GM12878 (cell line): ENCODE measurements at places on chromosomes 4 and X.

DNA sequence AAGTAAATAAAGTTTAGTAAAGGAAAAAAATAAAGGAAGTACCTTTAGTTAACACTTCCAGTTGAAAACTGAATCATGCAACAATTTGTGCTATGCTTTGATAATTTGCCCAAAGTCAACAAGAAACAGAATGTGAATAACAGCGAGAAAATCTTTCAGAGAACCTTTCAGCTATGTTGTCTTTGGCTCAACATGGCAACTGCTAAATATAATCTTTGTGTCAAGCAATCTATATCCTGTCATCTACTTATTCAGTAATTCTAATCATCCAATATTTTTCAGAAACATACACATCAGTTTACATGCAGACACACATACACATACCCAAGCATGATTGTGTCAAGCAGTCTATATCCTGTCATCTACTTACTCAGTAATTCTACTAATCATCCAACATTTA lies 136.0 kb upstream of the PABPC4L start:
- DNase-seq = no peak
- H3K4me1 ChIP-seq = no peaks in the 10 kb centered on the region
- H3K27ac ChIP-seq = no peak overlapping the region
- H3K36me3 ChIP-seq = no peaks in the 10 kb centered on the region
- no peak overlapping the region for H3K4me3 ChIP-seq

DNA sequence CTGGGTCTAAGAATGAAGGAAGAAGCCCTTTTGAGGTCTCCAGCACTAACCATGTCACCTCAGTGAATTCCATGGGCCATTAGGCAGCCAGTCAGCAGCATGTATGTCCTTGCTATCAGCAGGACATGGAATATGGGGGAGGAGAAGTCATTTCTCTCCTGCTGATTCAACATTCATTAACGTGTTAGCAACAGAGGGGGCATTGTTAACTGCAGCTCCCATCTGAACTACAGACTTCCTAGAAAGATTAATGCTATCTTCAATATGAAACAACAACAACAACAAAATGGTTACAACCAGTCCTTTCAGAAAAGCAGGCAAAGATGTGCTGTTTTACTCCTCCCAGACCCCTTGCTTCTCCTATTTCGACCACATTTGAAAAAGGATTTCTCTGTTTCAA lies 120.4 kb upstream of the SLC34A2 start:
- no peaks in the 10 kb centered on the region for H3K4me1 ChIP-seq
- no peak overlapping the region for H3K27ac ChIP-seq
- H3K4me3 ChIP-seq = no peak overlapping the region
- H3K27me3 ChIP-seq = no peaks in the 10 kb centered on the region
- no peak for DNase-seq

DNA sequence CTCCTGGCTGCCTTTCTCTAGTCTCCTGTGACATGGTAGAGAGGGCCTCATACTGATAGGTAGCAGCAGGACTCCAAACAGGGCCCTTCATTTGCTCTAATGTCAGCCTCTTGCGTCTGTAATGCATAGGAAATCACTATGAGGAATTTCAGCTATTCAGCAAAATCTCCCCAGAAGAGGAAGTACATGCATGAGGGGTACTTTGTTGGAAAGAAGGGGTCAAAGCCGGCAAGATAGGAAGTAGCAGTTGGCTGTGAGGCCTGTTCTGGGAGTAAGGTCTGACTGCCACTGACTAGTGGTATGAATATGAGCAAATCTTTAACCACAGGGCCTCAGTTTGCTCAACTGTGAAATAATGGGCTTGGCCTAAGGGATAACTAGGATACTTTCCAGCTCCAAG lies 283.2 kb downstream of the ARHGAP10 start:
- no peak overlapping the region for H3K4me3 ChIP-seq
- no peak for DNase-seq
- H3K27me3 ChIP-seq = no peaks in the 10 kb centered on the region
- H3K27ac ChIP-seq = no peak overlapping the region

GRCh38 chr4:155587766-155588165 lies 78.9 kb upstream of the GUCY1A1 start:
- no peaks in the 10 kb centered on the region for H3K4me1 ChIP-seq
- DNase-seq = no peak
- no peak overlapping the region for H3K27ac ChIP-seq
- no peaks in the 10 kb centered on the region for H3K27me3 ChIP-seq
- no peaks in the 10 kb centered on the region for H3K36me3 ChIP-seq

- H3K27me3 ChIP-seq = no peaks in the 10 kb centered on the region
- no peak overlapping the region for H3K4me3 ChIP-seq
- H3K36me3 ChIP-seq = no peaks in the 10 kb centered on the region
- no peak overlapping the region for H3K27ac ChIP-seq
Observed at GRCh38 chr4:9703391-9703790, 78.0 kb upstream of the DRD5 start.

- H3K36me3 ChIP-seq = peaks cover 23% of the 10 kb centered on the region; the same call in 1 of the 2 replicates
- no peak overlapping the region for H3K4me3 ChIP-seq
- no peak for DNase-seq
- H3K4me1 ChIP-seq = peaks cover 5% of the 10 kb centered on the region; the same call in 1 of the 2 replicates
- no peaks in the 10 kb centered on the region for H3K27me3 ChIP-seq
Observed at GRCh38 chr4:38995660-38996005, 36.6 kb downstream of the TMEM156 start.

DNA sequence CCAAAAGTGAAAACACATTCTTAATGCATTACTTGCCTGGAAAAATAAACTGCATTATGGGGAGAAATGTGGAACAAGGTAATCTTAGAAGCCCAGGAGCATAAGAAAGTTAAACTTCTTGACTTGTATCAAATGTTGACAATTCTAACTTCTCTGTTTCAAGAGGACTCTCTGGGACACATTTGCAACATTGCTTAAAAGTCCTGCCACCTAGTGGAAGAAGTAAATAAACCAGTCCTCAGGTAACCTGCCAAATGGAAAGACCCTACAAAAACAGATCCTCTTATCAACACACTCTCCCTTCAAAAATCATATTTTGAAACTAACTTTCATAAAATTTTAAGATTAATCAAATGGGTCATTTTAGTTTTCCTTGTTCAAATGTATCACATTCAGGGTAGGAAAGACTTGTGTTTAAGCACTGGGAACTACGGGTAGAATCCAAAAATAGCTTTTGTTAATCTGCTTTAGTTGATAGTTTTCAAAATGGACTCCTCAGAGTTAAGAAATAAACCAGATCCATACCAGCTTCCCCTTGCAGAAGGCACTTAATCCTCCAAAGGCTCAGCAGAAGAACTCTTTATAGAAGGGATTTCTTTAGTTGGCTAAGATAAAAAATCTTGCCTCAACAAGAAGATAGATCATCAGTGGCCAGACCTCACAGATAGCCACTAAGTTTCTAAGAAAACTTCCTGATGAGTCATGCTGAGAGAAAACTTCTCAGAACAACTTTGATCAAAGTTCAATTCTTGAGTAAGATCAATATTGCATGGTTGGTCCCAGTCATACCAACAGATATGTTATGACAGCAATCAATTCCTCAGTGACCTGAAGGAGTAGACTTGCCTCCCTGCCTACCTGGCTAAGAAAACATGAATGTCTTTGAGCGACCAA lies 141.7 kb downstream of the HHIP start:
- H3K4me1 ChIP-seq = no peaks in the 10 kb centered on the region
- no peak overlapping the region for H3K4me3 ChIP-seq
- H3K36me3 ChIP-seq = no peaks in the 10 kb centered on the region
- H3K27me3 ChIP-seq = no peaks in the 10 kb centered on the region
- H3K27ac ChIP-seq = no peak overlapping the region

- H3K4me1 ChIP-seq = peaks cover 22% of the 10 kb centered on the region
- H3K36me3 ChIP-seq = no peaks in the 10 kb centered on the region
- no peaks in the 10 kb centered on the region; the same call in 1 of the 2 replicates for H3K27me3 ChIP-seq
- H3K4me3 ChIP-seq = peak overlapping the region; percentile 54
Observed at GRCh38 chrX:107676559-107677378, 48.5 kb downstream of the PRPS1 start.

DNA sequence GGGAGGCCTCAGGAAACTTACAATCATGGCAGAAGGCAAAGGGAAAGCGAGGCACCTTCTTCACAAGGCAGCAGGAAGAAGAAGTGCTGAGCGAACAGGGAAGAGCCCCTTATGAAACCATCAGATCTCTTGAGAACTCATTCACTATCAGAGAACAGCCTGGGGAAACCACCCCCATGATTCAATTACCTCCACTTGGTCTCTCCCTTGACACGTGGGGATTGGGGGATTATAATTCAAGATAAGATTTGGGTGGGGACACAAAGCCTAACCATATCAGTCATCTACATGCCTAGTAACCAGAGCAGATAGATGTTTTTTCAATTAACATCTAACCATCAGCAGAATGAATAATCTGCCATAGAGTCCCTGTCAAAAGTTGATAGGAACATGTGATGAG lies 30.4 kb downstream of the FAM13A start:
- H3K27ac ChIP-seq = no peak overlapping the region
- H3K4me1 ChIP-seq = no peaks in the 10 kb centered on the region
- H3K36me3 ChIP-seq = no peaks in the 10 kb centered on the region
- no peak overlapping the region for H3K4me3 ChIP-seq

- H3K4me3 ChIP-seq = no peak overlapping the region
- H3K36me3 ChIP-seq = no peaks in the 10 kb centered on the region
- H3K27ac ChIP-seq = no peak overlapping the region
- no peaks in the 10 kb centered on the region for H3K4me1 ChIP-seq
- no peak for DNase-seq
Observed at GRCh38 chrX:114165537-114165936, 418.3 kb upstream of the HTR2C start.

DNA sequence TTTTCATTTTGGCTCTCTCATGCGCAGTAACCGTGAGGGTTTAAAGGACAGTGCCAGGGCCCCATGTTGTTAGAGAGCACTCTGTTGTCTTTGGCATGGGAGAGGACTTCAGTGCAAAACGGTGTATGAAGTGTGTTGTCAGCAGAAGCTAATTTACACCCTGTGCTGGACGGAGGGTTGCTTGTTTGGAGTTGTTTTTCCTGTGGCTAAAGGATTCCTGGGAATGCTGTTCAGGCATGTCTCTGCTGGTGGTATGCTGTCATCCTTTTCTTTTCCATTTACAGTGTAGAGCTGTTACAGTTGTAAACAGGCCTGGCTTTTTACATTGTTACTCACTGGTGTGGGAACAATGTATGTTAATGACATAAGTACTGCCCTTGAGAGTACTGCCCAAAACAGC lies 206.3 kb downstream of the CBR4 start:
- DNase-seq = no peak
- no peak overlapping the region for H3K27ac ChIP-seq
- H3K4me3 ChIP-seq = no peak overlapping the region
- no peaks in the 10 kb centered on the region for H3K36me3 ChIP-seq

DNA sequence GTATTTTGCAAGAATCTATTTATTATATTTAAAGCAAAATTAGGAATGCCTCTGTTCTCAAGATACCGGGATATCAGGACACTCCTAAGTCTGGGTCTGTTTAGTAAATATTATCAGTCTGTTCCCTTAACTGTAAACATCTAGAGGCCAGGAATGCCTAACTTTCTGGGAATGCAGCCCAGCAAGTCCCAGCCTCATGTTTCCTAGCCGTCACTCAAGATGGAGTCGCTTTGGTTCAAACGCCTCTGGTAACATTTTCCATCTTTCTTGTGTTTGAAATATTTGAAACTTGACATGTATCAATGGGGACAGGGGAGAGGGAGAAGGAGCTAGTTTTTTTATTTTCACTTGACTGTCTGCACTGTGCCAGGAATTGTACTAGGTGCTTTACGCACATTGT lies 85.4 kb downstream of the FBXL5 start:
- DNase-seq = no peak
- H3K4me3 ChIP-seq = no peak overlapping the region
- H3K27me3 ChIP-seq = no peaks in the 10 kb centered on the region
- H3K36me3 ChIP-seq = no peaks in the 10 kb centered on the region
- H3K4me1 ChIP-seq = no peaks in the 10 kb centered on the region

DNA sequence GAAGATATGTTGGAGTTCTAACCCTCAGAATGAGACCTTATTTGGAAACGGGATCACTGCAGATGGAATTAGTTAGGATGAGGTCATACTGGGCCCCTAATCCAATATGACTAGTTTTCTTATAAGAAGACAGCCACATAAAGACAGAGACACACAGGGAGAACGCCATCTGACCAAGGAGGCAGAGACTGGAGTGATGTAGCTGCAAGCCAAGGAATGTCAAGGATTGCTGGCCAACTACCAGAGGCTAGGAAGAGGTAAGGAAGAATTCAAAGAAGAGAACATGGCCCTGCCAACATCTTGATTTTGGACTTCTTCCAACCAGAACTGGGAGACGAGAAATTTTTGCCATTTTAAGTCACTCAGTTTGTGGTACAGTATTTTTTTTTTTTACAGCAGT lies 152.8 kb upstream of the DIPK2B start:
- no peak for DNase-seq
- H3K36me3 ChIP-seq = no peaks in the 10 kb centered on the region
- H3K4me1 ChIP-seq = no peaks in the 10 kb centered on the region
- H3K4me3 ChIP-seq = no peak overlapping the region
- no peaks in the 10 kb centered on the region for H3K27me3 ChIP-seq
- H3K27ac ChIP-seq = no peak overlapping the region

DNA sequence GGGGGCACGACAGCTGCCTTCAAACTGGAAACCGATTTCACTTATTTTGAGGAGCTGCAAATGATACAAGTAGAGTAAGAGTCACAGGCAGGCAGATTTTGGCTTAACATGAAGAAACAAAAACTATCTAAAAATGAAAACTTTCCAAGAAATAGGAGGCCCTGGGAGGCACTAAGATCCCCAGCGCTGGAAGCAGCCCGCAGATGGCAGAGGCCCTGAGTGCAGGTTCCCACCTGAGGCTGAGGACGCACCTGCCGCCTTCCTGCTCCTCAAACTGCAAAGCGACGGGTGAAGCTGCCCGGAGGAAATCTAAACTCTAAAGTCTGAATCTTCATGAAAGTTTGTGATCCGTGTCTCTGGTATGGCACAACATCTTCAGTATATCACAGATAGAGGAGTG lies 138.7 kb downstream of the AFAP1 start:
- H3K4me1 ChIP-seq = no peaks in the 10 kb centered on the region
- no peaks in the 10 kb centered on the region for H3K36me3 ChIP-seq
- DNase-seq = no peak
- no peak overlapping the region for H3K27ac ChIP-seq
- no peaks in the 10 kb centered on the region for H3K27me3 ChIP-seq

DNA sequence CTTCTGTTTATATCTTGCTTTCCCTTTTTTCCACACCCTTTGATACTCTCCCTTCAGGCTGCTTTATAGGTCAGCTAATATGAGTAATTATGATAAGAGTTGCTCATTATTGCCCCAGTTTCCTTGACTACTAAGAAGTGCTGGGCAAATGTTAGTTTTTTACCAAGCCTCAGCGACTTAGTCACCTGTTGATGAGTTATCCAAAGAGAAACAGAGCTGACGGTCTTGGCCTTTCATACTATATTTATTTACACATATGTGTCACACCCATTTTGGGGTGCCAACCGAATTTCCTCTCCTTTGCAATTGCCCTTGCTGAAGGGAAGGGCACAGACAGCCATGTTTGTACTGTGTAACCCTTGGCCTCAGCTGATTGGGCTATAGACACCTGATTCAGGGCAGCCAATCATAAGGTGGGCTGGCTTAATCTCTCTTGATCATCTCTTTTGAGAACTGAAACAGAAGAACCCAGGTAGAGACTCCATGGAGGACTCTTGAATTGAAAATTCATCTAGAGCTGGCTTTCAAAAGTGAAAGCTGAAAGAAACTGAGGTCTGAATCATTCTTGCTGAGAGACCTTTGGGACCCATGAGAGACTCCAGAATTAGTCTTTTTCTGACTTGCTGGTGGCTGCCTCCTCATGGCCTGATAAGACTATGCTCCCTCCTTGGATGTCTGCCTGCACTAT lies 111.7 kb upstream of the RPS6KA3 start:
- DNase-seq = peak; percentile 12
- no peaks in the 10 kb centered on the region; the same call in 1 of the 2 replicates for H3K27me3 ChIP-seq
- no peak overlapping the region for H3K27ac ChIP-seq
- H3K4me1 ChIP-seq = peaks cover 10% of the 10 kb centered on the region
- H3K4me3 ChIP-seq = no peak overlapping the region

- DNase-seq = no peak
- H3K27ac ChIP-seq = no peak overlapping the region
- H3K4me1 ChIP-seq = no peaks in the 10 kb centered on the region
- no peaks in the 10 kb centered on the region for H3K27me3 ChIP-seq
- no peak overlapping the region for H3K4me3 ChIP-seq
Observed at GRCh38 chr4:129218360-129218759, 122.4 kb downstream of the C4orf33 start.
